A172 (cell line): ENCODE measurements at places on chromosomes 16 and 17. TPM values are rescaled to one million over a fixed set of nuclear protein-coding genes. Genes with fewer than 3 reads are reported as not detected.

DNA sequence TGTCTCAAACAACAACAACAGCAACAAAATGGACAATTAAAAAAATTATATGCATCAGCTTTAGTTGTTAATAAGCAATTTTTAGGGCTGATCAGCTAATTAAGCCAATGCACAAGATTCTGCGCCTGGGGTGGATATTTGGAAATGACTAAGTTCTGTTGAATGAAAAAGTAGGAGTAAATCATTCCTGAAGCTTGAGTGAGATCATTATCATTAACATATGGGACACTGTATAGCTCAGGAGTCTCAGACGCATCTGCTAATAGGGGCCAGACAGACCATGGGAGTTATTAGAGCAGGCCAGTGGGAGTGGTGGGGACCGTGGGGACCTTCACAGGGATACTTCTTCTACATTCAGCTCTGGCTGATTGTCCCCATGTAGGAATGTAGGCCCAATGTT lies 22.8 kb downstream of the IRX5 start:
- no peak for DNase-seq

DNA sequence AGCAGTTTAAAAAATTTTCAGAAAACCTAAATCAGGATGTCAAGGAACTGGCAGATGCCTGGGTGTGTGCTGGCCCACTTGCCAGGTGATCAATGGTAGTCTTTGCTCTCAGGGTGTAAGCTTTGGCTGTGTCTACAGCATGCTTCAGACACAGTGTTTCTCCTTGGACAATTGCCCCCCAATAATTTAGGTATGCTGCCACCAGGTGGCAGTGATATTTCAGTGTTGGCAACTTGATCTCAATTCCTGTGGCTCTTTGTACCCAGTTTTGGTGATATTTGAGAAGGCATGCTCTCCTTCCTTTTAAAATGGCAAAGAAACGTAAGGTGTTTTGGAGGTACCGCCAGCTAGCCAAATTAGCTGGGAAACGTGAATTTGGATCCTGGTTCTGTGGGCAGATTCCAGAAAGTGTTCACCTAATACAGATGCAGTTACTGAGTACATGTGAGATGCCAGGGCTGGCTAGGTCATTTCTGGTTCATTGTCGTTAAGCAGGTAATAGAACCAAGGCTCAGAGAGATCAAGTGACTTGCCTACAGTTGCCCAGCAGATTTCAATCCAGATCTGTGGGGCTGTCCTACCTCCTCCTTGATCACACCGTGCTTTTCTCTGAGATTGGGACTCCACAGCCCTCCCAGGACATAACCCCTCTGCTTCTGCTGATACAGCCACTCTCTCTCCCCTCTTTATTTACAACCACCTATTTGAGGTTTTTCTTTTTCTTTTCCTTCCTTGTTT lies 155.6 kb upstream of the PLCG2 start:
- DNase-seq, result peak; percentile 66

GRCh38 chr16:9062301-9062700 lies 29.1 kb upstream of the HAPSTR1 start:
- DNase-seq, result no peak

GRCh38 chr16:82010649-82011048 lies 621 bp downstream of the SDR42E1 start:
- no peak for DNase-seq

TEX14 gene
- total RNA-seq, result 0.02 and 0.19 TPM in 2 replicates

SEPTIN12 gene
- not detected in 2 replicates for total RNA-seq
